Inflammatory macrophage (primary cell): ENCODE measurements at places on chromosomes 5 and 9.

- no peak for DNase-seq
These were observed 107.2 kb downstream of the UBE2R2 start for GRCh38 chr9:33923998-33924701.

- peak; percentile 60 for DNase-seq
These were observed 19.3 kb downstream of the CDKN2A start for GRCh38 chr9:21974722-21975409.

DNA sequence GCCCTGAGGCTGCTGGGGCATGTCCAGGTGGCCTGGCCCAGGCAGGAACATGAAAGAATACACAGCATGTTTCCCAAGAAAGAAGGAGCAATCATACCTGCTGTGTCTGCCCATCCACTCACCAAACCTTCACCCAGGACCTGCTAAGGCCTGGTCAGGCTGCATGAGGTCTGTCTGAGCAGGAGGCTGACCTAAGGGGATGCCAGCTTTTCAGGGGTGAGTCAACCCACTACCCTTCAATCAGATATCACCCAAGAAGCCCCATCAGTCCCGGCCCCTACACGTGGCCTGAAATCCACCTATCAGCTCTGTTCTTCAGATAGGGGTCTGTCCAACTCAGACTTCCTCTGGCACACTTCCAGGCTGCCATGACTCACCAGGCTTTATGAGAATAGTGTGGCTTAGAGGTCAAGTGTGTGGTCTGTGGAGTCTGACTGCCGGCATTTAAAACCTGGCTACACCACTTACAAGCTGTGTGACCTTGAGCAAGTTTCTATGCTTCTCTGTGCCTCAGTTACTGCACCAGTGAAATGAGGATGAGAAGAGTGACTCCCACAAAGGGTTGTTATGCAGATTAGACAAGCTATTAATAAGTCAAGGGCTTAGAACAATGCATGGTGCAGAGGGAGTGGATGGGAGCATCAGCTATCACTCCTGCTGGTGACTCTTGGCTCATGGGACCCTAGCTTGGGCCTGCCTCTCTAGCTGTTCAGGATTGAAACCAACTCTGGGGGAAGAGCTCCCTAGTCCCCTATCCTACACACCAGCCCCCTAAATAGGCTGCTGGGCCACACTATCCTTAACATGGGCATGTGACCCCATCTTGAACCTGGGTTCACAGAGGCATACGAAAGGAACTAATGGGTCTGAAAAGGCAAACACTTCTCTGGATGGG, 130.3 kb downstream of the PAX5 start:
- DNase-seq, result no peak

DNA sequence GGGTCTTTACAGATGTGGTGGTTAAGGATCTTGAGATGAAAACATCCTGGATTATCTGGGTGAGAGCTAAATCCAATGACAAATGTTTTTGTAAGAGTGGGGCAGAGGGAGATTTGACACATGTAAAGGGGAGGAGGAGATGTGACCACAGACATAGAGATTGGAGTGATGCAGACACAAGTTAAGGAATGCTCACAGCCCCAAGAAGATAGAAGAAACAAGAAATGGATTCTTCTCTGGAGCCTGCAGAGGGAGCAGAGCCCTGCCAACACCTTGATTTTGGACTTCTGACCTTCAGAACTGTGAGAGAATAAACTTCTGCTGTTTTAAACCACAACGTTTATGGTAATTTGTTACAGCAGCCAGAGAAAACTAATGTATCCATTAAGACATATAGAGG, 21.7 kb downstream of the ITGA2 start:
- no peak for DNase-seq

GRCh38 chr9:128169925-128170324, 9.9 kb downstream of the BBLN start:
- no peak for DNase-seq

GRCh38 chr5:138963763-138964371, 88.7 kb upstream of the LRRTM2 start:
- peak; percentile 6 for DNase-seq

GRCh38 chr5:23158179-23158578, 305.0 kb upstream of the CDH12 start:
- DNase-seq, result no peak

- DNase-seq, result no peak
These were observed 72.9 kb downstream of the RCL1 start for GRCh38 chr9:4865681-4866080.

GRCh38 chr9:97188545-97188944, 118.9 kb upstream of the CCDC180 start:
- DNase-seq, result no peak
